ENCODE measurements at places on chromosomes 7 and 10. TPM values are rescaled to one million over a fixed set of nuclear protein-coding genes. Genes with fewer than 3 reads are reported as not detected.

ASZ1 gene
- not detected for total RNA-seq

ST7 gene
- total RNA-seq = 30.9 TPM

CYP26A1 gene
- 2.7 TPM for total RNA-seq

PNLIPRP3 gene
- total RNA-seq = not detected

ATOH7 gene
- total RNA-seq = 0.26 TPM

TRIM4 gene
- total RNA-seq = 26.3 TPM

TMEM130 gene
- 0.36 TPM for total RNA-seq

LDB3 gene
- total RNA-seq = 0.05 TPM

KLF14 gene
- 0.05 TPM for total RNA-seq

LEP gene
- not detected for total RNA-seq

SAP25 gene
- total RNA-seq = 0.76 TPM

PRRT4 gene
- total RNA-seq = 0.81 TPM

SHH gene
- total RNA-seq = 2.7 TPM

SEC23IP gene
- total RNA-seq = 53.1 TPM

PRSS37 gene
- total RNA-seq = not detected

ABLIM1 gene
- total RNA-seq = 32.5 TPM

TMEM139 gene
- 0.85 TPM for total RNA-seq

CYP2C8 gene
- not detected for total RNA-seq

CLDN4 gene
- 4.2 TPM for total RNA-seq

SPDYE11 gene
- total RNA-seq = not detected

ETV1 gene
- total RNA-seq = 3.0 TPM

GIMAP1 gene
- not detected for total RNA-seq

ELOVL3 gene
- 0.19 TPM for total RNA-seq

ELFN1 gene
- 0.35 TPM for total RNA-seq

KCTD7 gene
- total RNA-seq = 6.8 TPM

ADAMTS14 gene
- 0.07 TPM for total RNA-seq

CRYGN gene
- total RNA-seq = not detected

ZPBP gene
- not detected for total RNA-seq

UPK3BL2 gene
- total RNA-seq = 1.9 TPM

HOGA1 gene
- total RNA-seq = 1.5 TPM

STEAP1B gene
- not detected for total RNA-seq

TFEC gene
- total RNA-seq = not detected

GNGT1 gene
- total RNA-seq = not detected

MMP21 gene
- not detected for total RNA-seq

METTL2B gene
- 20.4 TPM for total RNA-seq

BTBD16 gene
- 0.41 TPM for total RNA-seq

GALNT17 gene
- not detected for total RNA-seq

STK31 gene
- 1.2 TPM for total RNA-seq

SMIM30 gene
- 34.0 TPM for total RNA-seq

HOXA9 gene
- total RNA-seq = 0.68 TPM

ACTR1A gene
- 90.2 TPM for total RNA-seq

GDF10 gene
- total RNA-seq = 0.12 TPM

PLEKHS1 gene
- total RNA-seq = 0.07 TPM

SFTPD gene
- 0.22 TPM for total RNA-seq

GPRIN2 gene
- 29.9 TPM for total RNA-seq

ADRB1 gene
- total RNA-seq = 0.98 TPM

TMEM196 gene
- not detected for total RNA-seq

TCERG1L gene
- total RNA-seq = not detected

FAM170B gene
- total RNA-seq = not detected

SLC39A12 gene
- not detected for total RNA-seq

GRM8 gene
- total RNA-seq = not detected

NRAP gene
- not detected for total RNA-seq

SPDYE16 gene
- not detected for total RNA-seq

CCDC172 gene
- not detected for total RNA-seq

Measured in A549 treated with RU486 at 1 μM for 4 hours (cell line).